ENCODE measurements at places on chromosomes 11 and 22.

GRCh38 chr11:35387111-35387982, 32.0 kb downstream of the SLC1A2 start:
- no peak for DNase-seq

DNA sequence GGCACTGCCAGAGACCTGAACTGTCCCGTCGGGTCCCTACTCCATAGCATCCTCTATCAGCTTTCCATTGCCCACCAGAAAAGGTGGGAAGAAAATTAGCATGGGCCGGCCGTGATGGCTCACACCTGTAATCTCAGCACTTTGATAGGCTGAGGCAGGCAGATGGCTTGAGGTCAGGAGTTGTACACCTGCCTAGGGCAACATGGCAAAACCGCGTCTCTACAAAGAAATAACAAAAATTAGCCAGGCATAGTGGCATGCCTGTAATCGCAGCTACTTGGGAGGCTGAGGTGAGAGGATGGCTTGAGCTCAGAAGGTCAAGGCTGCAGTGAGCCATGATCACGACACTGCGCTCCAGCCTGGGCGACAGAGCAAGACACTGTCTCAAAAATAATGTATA, 3.5 kb downstream of the SLC25A18 start:
- DNase-seq = no peak

DNA sequence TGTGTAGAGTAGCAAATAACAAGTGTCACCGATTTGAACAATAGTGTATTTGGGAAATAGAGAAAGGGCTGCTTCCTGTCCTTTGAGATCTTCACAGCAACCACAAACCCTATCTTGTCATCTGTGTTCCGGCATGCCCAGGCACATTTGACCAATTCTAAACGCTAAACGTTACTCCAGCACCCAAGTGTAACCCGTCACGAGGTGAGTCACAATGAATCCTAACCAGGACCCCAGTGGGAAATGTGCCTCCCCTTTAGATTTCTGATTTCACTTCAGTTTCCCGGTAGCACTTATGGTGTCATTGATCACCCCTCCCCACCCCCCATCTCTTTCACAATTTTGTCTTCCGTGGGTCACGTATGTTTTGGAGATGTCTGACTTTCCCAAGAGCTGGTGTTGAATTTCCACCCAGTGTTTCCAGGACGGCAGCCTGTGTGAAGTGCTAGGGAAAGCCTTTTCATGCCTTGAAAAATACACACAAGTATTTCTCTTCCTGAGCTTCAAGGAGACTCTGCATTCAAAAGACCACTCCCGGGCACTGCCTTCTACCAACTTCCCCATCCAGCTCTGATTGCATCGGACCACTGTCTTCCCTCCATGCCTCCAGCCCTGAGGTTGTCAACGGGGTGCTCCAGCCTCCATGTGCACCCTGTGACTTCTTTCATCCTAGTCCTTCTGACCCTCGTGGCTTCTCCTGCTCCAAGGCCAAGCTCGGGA, 10.5 kb upstream of the C11orf24 start:
- DNase-seq = no peak

- DNase-seq = peak; percentile 91
These were observed 1313.6 kb downstream of the TBC1D22A start for GRCh38 chr22:48076008-48076407.

DNA sequence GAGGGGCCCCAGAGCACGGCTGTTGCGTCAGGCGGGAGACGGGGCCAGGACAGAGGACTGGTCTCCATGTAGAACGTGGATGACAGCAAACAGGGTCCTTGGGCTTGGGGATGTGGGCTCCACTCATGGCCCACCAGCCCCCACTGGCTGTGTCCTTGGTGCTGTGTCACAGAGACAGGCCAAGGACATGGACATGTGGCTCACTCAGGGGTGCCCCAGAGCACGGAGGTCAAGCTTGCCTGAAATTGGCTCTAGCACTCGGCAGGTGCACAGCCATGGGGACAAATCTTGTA, 14.4 kb downstream of the FADS2 start:
- DNase-seq = no peak

DNA sequence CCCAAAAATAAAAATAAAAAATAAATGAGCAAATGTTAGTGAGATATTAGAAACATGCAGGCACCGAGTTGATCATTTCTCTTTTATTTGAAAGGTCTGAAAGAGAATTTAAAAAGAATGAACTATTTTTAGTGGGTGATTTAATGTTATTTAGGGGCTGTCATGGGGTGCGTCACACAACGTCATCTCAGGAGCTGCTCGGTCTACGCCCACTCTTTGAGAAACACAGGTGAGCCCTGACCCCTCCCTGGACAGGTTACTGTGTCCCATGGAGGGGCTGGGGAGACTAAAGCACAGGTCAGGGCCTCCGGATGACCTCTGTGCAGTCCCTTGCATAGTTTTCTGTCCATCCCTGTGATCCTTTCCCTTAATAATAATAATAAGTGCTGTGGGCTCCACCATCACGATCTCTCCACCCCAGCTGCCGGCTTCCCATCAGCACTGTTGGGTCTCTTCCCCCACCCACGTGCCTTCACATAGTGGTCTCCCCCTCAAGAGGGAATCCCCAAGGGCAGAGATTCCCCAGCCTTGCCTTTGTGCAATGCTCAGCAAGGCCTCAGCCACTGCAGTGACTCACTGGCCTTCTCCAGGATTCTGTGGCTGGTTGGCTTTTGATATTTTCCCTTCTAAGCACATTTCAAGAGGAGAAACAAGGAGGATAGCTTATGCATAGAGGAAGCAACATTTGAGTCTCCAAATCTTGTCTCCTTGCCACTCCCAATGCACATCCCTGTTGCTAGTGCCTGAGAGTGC, 159.9 kb downstream of the TTC17 start:
- no peak for DNase-seq

DNA sequence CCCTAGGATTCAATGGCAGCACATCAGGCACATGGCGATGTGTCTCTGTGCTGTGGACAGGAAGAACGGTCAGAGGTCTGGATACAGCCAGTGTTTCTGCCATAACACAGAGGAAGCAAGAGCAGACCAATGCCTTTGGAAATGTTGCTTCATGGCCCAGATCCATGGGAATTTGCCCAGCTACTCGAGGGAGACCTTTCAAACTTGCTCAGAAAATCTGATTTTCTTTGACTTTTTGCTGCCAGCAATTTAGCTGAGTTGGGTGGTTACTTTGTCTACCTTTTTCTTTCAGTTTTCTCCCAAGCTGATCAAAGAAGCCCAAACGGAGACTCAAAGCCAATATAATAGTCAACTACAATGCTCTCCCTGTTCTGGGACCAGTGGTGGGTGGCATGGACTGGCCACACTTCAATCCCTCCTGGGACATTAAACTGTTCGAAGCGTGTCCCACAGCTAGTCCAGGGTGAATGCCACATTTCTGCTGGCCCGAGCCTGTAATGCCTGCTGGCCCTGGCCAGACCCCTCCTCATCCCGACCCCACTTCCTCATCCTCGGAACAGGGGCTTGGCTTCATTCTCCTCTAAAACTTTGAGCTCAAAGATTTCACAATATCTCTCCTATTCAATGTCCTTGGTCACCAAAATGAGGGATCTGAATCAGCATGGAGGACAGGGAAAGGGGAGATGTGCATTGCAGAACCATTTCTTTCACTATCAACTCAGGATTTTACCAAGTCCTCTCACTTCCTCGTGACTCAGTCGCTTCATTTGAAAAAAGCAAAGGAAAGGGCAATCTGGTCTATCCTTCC, 93.3 kb downstream of the ABTB2 start:
- no peak for DNase-seq

DNA sequence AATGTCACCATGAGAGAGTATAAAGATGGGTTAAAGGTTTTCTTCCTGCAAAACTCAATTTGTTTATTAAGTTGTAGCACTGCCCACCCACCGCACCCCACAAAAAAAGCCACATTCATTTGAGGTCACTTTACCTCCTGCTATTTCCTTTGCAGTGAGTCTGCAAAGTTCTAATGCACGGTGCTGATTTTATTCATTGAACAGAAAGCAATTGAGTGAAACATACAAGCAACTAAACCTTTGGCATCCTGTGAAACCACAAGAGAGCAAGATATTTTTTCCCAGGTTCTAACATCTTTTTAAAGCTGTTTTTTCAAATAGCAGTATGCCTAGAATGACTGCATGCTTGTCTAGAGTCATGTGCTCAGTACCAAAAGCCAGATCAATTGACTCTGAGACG, 39.0 kb downstream of the RRAS2 start:
- no peak for DNase-seq

DNA sequence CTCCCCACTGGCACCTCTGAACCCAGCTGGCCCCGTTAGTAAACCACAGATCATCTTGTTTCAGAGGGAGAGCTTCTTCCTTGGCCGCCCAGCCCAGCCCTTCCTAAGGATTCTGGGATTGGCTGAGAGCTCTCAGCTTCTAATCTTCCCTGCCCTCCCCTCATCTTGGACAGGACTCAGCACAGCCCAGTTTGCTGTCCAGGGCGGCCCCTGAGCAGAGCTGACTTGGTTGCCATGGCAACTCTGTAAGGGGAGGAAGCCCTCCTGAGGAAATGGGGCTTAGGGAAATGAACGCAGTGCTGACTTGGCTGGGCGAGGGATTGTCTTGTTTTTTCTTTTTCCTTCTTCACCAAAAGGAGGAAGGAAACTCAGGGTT, 4.6 kb downstream of the APOL4 start:
- DNase-seq = peak; percentile 66

DNA sequence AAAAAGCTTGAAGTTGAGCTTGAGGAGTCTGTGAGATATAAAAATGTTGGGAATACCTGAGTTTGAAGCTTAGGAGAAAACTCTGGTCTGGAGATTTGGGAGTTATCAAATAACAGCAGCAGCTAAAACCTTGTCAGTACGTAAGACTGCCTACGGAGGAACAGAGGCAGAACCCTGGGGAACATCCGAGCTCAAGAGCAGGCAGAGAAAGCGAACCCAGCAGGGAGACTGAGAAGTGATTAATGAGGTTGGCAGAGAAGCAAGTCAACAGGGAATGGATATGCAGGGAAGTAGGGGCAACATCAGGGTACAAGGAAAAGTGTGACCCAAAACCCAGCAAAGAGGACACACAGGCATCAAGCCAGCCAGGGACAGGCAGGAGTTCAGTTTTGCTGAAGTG, 12.6 kb upstream of the MTFP1 start:
- DNase-seq = no peak

DNA sequence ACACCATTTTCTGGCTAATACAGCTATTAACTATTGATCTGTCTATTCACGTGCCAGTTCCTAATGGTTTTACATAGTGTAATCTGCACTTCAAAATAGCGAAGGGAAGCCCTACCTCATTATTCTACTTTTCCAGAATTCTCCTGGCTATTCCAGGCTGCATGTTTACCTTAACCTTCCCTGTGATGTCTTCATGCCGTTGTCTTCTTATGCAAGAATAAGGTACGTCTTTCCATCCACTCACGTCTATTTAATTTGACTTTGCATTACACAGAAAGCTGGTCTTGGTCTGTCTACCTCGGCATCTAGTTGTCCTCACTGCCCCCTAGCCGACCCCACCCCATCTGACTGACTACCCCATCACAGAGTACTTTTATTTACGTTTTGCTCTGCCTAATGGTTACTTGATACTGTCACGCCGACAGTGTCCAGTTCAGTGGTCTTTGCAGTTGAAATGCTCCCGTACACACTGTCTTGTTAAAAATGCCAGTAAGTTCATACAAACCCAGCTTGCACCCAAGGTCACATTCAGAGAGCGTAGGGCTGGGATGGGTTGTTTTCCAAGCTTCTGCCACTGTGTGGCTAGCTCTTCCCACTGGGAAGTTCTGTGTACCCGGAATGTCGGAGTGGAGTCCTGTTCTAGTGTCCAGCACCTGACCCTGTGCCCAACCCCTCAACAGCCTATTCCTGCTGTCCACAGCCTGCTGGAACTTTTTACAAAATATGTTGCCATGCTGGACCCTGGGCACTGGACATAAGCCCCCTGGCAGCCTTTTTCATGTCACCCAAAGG, 15.0 kb downstream of the NEAT1 start:
- no peak for DNase-seq

DNA sequence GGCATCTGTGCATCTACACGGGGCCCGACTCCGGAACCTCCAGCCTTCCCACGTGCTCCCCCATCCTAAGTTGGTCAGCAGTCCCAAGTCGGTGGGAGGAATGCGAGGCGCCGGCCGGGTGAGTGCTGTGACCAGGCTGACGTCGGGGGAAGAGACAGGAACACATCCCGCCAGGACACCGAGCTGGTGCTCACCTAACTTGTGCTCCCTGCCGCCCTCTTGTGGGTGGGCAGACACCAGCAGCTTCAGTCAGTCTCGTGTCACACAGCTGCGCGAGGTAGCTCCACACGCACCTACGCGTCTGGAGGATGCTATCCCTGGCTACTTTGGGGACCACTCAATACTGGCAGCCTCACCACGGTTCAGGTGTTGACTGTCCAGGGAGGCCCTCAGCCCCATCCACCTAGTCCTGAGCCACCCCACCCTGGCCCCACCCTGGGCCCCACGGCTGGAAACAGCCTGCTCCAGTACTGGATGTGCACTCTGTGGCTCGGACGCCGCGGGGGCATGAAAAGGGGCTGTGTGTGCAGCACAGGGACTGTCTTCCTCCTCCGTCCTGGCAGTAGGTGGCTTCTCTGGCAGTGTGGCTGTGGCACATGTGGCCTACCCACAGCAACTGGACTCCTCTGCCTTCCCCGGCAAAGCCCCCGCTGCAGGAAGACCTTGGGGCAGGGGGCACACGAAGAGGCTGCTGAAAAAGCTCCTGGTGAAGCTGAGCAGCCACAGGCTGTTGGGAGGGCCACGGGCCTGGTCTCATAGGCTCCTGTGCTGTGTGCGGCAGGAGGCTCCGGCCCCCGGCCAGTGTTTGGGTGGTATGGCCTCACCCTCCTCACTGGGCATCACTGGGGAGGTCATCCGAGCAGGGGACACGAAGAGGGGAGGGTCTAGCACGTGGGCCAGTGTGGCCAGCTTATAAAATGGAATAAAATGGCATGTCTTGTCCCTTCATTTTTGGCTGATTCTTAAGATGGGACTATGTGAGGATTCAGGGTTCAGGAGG, 11.2 kb upstream of the BID start:
- peak; percentile 52 for DNase-seq

Data from WERI-Rb-1 (cell line).